Omental fat pad (tissue), 4 donors: ENCODE measurements at places on chromosomes 4 and X.

- peak; percentile 28 for DNase-seq
Observed at GRCh38 chrX:133776072-133776471, 209.3 kb downstream of the GPC3 start.

DNA sequence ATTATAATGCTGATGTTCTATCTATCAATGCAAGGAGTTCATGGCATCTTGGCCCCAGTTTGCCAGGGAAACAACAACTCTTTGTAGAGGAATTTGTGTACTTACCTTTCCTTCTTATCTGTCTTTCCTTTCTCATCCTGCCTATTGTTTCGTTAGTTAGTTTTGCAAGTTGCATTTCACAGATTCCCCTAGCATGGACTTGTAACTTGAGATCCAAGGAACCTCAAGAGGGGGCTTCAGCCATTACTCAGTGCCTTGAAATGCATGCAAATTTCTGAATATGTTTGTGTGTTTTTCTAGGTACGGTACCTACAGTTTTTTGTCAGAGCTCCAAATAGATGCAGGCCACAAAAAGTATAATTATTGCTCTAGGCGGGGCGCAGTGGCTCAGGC is 203.6 kb downstream of the LDB2 start:
- no peak for DNase-seq

DNA sequence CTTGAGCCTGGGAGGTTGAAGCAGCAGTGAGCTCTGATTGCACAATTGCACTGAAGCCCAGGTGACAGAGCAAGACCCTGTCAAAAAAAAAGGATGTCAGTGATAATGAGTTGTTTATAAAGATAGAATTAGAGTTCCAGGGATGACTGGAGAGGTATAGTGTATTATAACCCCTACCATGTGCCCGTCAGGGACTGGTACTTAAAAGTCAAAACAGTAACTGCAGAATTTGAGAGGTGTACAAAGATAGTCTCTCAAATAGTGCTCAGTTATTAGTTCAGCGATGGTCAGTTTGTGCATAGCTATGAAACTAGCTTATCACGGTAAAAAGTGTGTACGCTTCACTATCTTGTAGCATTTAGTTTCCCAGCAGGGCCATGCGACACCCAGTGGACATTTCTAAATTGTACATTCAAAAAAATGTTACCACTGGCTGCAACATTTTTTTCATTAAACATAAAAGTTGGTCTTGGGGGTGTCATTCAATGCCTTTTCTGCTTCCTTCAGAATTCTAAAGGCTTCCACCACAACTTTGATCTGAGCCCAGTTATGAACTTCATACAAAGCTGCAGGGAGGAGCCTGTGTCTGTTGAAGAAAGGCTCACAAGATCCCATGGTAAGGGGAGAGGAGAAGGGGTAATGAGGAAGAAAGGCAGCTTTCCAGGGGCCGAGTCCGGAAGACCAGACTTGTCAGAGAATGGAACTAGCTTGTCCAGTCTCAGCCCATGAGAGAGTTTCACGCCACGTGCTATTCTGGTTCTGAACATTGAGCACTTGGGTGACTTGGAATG is 9.2 kb upstream of the GYG2 start:
- DNase-seq, result no peak

DNA sequence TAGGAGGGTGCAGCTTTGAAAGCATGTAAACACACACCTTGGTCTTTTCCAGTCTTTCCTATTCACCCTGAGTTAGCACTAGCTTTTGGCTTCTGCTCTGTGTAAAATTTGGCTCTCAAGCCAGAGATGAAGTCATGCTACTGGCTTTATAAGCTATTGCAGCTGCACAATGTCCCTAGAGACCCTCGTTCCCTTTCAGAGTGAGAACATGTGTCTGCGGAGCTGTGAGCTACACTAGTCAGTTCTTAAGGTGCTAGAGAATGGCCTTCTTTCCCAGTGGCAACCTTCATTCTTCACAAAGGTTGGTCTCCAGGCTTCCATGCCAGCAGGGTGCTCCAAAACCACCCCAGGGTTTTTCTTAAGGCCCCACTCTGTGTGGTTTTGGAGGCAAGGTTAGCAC is 199.1 kb downstream of the SPATA18 start:
- DNase-seq, result no peak

GRCh38 chr4:10096201-10096977 is 20.2 kb downstream of the WDR1 start:
- DNase-seq, result peak; percentile 62
